Activated naive CD8-positive, alpha-beta T cell treated with anti-CD3 and anti-CD28 coated beads for 36 hours (primary cell): ENCODE measurements at places on chromosomes 1 and 21.

DNA sequence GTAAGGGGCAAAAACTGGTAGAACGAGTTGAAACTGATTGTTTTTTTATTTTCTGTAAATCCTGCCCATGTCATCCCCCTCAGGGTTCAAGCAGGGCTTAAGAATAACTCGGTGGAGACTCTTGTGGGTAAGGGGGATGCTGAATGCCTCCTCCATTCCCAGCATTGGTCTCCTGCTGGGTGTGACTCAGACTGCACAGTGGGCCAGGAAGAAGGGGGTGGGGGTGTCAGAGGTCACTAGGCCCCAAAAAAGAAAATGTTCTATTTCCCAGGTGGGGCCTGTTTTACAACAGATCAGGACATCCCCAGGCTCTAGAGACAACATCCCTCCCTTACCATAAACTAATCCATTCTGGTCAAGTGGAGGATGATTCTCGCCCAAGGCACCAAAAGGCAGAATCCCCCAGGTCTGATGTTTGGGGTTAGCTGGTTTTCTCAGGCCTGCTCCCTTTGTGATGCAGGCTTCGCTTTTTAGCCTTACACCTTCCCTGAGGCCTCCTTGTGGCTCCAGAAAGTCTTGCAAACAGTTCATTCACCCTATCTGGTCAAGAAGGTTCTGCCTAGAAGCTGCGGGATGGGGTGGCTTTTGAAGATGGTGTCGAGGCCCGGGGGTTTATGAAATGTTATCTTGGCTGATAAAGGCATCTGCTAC, 10.7 kb upstream of the GRHL3 start:
- no peaks in the 10 kb centered on the region for H3K36me3 ChIP-seq
- peaks cover 33% of the 10 kb centered on the region for H3K27me3 ChIP-seq
- H3K4me3 ChIP-seq: no peak overlapping the region
- no peak for DNase-seq
- no peak overlapping the region for H3K27ac ChIP-seq
- H3K4me1 ChIP-seq: peaks cover 2% of the 10 kb centered on the region

DNA sequence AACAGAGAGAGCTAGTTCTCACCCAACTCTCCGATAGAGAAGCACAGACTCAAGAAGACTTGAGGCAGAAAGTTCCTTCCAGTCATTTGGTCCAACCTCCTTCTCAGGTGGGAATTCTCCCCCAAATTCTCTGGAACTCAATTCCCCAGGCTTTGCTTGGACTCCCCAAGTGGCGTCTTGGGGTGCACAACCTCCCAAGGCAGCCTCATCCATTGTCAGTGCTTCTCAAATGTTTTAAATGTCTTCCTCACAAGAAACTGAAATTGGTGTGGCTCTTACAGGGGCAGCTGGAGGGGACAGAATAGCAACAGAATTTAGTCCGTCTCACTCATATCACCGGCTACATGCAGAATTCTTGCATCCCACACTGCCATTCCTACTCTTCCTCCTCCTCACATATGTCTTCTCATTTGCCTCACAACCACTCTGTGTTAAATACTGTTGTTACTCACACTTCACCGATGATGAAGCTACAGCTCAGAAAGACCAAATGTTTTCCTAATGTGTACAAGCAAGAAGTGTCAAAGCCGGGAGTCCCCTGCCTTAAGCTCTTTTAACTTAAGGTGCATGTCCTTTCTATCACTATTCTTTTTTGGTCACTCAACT, 33.4 kb upstream of the CD84 start:
- no peaks in the 10 kb centered on the region for H3K27me3 ChIP-seq
- H3K27ac ChIP-seq: no peak overlapping the region
- no peak for DNase-seq

- no peaks in the 10 kb centered on the region for H3K27me3 ChIP-seq
- H3K4me3 ChIP-seq: no peak overlapping the region
- no peaks in the 10 kb centered on the region for H3K4me1 ChIP-seq
- no peak for DNase-seq
Measured at GRCh38 chr1:24683713-24684162, 40.6 kb downstream of the SRRM1 start.

GRCh38 chr1:13792419-13792818, 92.4 kb downstream of the PRDM2 start:
- H3K4me3 ChIP-seq: no peak overlapping the region
- peaks cover 46% of the 10 kb centered on the region for H3K36me3 ChIP-seq
- H3K27ac ChIP-seq: peak overlapping the region; percentile 57
- no peak for DNase-seq

- H3K4me1 ChIP-seq: peaks cover 4% of the 10 kb centered on the region
- no peak overlapping the region for H3K4me3 ChIP-seq
- DNase-seq: no peak
- H3K36me3 ChIP-seq: peaks cover 1% of the 10 kb centered on the region
- peaks cover 13% of the 10 kb centered on the region for H3K27me3 ChIP-seq
Measured at GRCh38 chr1:41246568-41246967, 4.5 kb upstream of the SCMH1 start.

DNA sequence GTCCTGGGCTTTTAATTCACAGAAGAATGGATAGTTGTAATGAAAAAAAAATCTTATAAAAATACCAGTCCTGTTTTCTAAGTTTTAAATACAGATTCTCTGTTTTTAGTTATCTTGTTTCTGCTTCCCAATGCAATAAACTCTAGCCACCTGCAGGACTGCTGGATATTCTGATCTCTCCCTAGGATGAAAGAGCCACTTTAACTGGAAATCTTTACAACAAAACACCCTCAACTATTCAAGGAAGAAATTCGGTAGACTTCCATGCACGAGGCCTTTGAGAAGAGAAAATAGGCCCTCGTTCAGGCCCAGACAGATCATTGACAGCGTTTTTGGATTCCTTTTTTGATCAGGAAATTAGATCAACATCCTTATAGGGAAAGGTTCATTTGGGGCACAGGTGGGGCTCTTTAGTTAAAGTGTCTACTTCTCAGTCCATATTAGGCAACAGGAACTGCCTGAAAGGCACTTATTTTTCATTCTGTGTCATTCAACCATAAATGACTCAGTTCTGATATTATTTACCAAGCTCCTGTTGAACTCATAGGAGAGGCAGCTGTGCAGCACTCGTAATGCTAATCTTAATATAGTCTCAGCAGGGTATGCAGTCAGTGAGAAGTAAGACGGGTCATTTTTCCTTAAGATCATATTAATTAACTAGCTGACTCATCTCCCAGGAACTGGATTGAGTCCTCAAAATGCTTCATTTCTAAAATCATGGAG, 71.1 kb upstream of the ERRFI1 start:
- H3K36me3 ChIP-seq: no peaks in the 10 kb centered on the region
- H3K27me3 ChIP-seq: peaks cover 14% of the 10 kb centered on the region
- DNase-seq: peak; percentile 3
- no peak overlapping the region for H3K4me3 ChIP-seq
- H3K27ac ChIP-seq: peak overlapping the region; percentile 26
- peaks cover 29% of the 10 kb centered on the region for H3K4me1 ChIP-seq

- no peaks in the 10 kb centered on the region for H3K4me1 ChIP-seq
- peaks cover 35% of the 10 kb centered on the region for H3K27me3 ChIP-seq
- H3K27ac ChIP-seq: no peak overlapping the region
- no peak for DNase-seq
- H3K36me3 ChIP-seq: no peaks in the 10 kb centered on the region
Measured at GRCh38 chr21:37921091-37921490, 4.8 kb upstream of the KCNJ6 start.

DNA sequence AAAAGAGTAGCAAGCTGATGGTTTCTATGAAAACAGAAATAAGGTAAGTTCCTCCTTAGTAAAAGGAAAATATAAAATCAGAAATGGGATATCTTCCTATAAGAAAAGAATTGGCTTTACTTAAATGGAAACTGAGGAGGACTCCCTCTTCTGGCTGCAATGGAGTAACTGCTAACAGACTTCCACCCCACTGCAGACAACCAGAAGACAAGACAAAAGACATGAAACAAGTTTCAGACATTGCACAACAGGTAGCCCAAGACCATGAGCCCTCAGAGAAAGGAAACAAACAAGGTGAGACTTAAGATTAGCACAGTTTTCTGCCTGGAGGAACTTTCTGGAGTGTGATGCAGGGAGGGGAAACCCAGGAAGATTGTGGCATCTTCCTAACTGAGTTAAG, 17.0 kb upstream of the OLFML2B start:
- no peak overlapping the region for H3K27ac ChIP-seq
- no peaks in the 10 kb centered on the region for H3K36me3 ChIP-seq
- H3K4me1 ChIP-seq: peaks cover 3% of the 10 kb centered on the region
- peaks cover 16% of the 10 kb centered on the region for H3K27me3 ChIP-seq

- no peaks in the 10 kb centered on the region for H3K36me3 ChIP-seq
- H3K27ac ChIP-seq: peak overlapping the region; percentile 45
- H3K27me3 ChIP-seq: no peaks in the 10 kb centered on the region
- peaks cover 13% of the 10 kb centered on the region for H3K4me1 ChIP-seq
Measured at GRCh38 chr1:240575981-240576662, 35.8 kb downstream of the GREM2 start.

DNA sequence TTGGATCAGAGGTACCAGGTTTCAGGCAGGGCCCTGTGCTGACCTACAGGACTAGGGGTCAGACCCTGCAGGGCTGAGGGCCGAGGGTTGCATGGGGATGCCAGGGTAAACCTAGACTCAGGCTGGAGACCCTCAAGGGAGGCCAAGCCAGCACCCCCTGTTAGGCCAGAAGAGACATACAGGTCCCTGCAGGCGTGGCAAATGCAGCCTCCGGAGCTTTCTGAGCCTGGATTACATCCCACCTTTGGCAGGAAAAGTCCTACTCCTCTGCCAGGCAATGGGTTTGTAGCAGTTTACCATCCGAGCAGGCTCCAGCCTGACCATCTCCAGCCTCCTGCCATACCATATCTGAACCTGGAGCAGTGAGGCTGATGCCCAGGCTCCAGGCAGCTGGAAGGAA, 425.3 kb downstream of the NPHP4 start:
- no peaks in the 10 kb centered on the region for H3K36me3 ChIP-seq
- H3K4me1 ChIP-seq: no peaks in the 10 kb centered on the region
- DNase-seq: no peak
- no peak overlapping the region for H3K4me3 ChIP-seq

DNA sequence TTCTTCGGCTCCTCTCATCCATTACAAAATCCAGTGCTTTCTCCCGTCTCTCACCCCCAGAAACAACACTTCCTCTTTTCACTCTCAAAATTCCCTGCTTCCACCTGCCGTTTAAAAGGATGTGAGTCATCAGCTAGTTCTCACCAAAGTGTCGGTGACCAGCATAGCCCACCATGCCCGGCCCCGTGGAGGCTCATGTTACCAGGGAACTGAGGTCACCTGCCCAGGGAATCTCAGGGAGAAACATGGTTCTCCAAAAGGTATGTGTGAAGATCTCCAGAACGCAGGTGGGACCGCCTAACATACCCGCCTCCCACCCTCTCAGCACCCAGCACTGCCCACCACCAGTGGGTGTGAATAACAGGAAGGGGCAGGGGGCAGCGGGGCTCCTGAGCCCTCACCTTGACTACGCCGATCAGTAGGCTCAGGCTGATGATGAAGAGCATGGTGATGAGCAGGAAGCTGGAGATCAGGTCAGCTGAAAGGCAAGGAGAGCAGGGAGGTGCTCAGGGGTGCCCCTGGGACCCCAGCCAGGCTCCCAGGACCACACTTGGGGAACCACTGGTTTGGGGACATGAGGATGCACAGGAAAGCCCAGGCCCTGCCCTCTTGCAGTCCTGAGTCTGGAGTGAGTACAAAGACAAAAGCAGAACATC, 16.2 kb downstream of the LAPTM5 start:
- DNase-seq: no peak
- no peak overlapping the region for H3K4me3 ChIP-seq
- peaks cover 64% of the 10 kb centered on the region for H3K36me3 ChIP-seq
- no peaks in the 10 kb centered on the region for H3K27me3 ChIP-seq
- peaks cover 75% of the 10 kb centered on the region for H3K4me1 ChIP-seq

DNA sequence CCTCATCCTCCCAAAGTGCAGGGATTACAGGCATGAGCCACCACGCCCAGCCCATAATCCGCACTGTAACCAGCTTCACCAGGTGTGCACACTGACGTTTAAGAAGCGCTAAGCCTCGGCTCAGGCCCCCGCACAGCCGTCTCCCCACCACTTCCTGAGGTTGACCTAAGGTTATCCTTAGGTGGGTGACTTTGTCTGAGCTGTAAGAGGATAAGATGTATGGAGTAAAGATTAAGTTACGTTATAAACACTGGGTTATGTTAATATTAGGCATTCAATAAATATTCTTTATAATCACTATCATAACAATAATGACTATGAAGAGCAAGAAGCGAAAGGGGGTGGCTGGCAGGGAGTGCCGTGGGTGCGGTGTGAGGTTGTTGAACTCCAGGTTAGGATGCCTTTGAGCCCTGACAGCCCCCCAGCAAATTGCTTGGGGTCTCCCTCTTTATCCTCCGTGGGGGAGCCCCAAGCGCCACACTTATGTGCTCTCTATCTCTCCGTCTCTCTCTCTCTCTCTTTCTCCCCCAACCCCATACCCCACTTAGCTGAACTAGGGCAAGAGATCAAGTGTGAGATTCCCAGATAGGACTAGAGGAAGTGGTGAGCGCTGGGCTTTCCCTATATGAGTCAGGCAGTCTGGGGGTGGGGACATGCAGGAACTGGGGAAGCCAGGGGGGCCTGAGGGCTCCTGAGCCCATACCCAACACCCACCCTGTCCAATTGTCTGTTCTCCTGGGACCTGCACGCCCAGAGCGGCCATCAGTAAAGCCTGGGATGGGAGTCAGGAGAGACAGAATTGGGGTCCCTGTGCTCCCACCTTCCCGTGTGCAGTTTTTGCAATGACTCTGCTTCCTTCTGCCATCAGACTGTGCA, 7.6 kb downstream of the EFHD2 start:
- H3K4me1 ChIP-seq: peaks cover 51% of the 10 kb centered on the region
- peak overlapping the region; percentile 64 for H3K4me3 ChIP-seq
- H3K27me3 ChIP-seq: no peaks in the 10 kb centered on the region
- peaks cover 26% of the 10 kb centered on the region for H3K36me3 ChIP-seq
- DNase-seq: peak; percentile 49

GRCh38 chr1:71049951-71050598, 2.5 kb upstream of the PTGER3 start:
- no peak overlapping the region for H3K27ac ChIP-seq
- H3K4me3 ChIP-seq: no peak overlapping the region
- no peak for DNase-seq
- peaks cover 40% of the 10 kb centered on the region for H3K27me3 ChIP-seq
- H3K36me3 ChIP-seq: no peaks in the 10 kb centered on the region

GRCh38 chr1:202238914-202239313, 45.3 kb downstream of the LGR6 start:
- peaks cover 5% of the 10 kb centered on the region for H3K4me1 ChIP-seq
- no peak for DNase-seq
- H3K4me3 ChIP-seq: no peak overlapping the region
- H3K27me3 ChIP-seq: peaks cover 18% of the 10 kb centered on the region

- no peak overlapping the region for H3K27ac ChIP-seq
- no peaks in the 10 kb centered on the region for H3K27me3 ChIP-seq
- peaks cover 2% of the 10 kb centered on the region for H3K4me1 ChIP-seq
- H3K4me3 ChIP-seq: no peak overlapping the region
- peaks cover 19% of the 10 kb centered on the region for H3K36me3 ChIP-seq
- DNase-seq: no peak
Measured at GRCh38 chr1:44294588-44295007, 60.5 kb downstream of the ERI3 start.

- H3K27me3 ChIP-seq: no peaks in the 10 kb centered on the region
- H3K4me3 ChIP-seq: no peak overlapping the region
- peaks cover 63% of the 10 kb centered on the region for H3K4me1 ChIP-seq
- peaks cover 54% of the 10 kb centered on the region for H3K36me3 ChIP-seq
Measured at GRCh38 chr1:26277261-26277661, 2.6 kb upstream of the SH3BGRL3 start.

GRCh38 chr1:236156512-236157208, 14.3 kb downstream of the GPR137B start:
- H3K36me3 ChIP-seq: peaks cover 14% of the 10 kb centered on the region
- no peaks in the 10 kb centered on the region for H3K27me3 ChIP-seq
- no peak for DNase-seq
- peaks cover 4% of the 10 kb centered on the region for H3K4me1 ChIP-seq
- H3K4me3 ChIP-seq: no peak overlapping the region
